Right atrium auricular region (tissue), 2 donors: ENCODE measurements at places on chromosomes 1 and 21. TPM values are rescaled to one million over a fixed set of nuclear protein-coding genes. Genes with fewer than 3 reads are reported as not detected.

The CLDN8 gene
- total RNA-seq, result not detected

The DAB1 gene
- 0.19 TPM for total RNA-seq

The AMPD1 gene
- total RNA-seq, result not detected

The ALX3 gene
- not detected for total RNA-seq

The KMO gene
- 0.37 TPM for total RNA-seq
